ENCODE measurements at places on chromosomes 3 and 15.

DNA sequence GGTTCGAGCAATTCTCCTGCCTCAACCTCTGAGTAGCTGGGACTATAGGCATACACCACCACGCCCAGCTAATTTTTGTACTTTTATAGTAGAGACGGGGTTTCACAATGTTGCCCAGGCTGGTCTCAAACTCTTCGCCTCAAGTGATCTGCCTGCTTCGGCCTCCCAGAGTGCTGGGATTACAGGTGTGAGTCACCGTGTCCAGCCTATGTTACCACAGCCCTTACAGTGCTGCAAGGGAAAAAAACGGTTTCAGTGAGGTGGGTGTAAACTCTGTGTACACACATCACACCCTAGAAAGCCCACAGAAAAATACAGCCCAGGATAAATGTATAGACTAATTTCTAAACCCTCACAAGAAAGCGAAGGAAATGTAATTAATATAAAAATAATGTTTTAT, 103.5 kb upstream of the AKAP13 start:
- DNase-seq = no peak

DNA sequence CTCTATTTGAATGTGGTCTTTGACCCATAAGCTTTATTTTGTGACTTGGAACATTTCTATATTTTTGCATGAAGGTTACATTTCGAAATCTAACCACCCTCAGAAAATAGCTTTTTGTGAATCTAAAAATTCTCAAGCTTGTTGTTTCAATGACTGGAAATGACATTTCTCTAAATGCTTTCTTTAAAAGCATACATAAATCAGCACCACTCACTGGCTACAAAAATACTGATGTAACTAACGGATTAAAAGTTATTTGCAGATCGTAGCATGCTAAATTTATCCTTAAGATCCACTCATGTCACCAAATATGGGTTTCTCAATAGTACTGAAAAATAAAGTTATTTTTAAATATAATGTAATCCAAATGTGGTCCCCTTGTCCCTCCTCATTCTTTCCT, 55.2 kb upstream of the ACAN start:
- no peak for DNase-seq

- DNase-seq = no peak
Measured at GRCh38 chr15:87416591-87417257, 839.8 kb downstream of the NTRK3 start.

DNA sequence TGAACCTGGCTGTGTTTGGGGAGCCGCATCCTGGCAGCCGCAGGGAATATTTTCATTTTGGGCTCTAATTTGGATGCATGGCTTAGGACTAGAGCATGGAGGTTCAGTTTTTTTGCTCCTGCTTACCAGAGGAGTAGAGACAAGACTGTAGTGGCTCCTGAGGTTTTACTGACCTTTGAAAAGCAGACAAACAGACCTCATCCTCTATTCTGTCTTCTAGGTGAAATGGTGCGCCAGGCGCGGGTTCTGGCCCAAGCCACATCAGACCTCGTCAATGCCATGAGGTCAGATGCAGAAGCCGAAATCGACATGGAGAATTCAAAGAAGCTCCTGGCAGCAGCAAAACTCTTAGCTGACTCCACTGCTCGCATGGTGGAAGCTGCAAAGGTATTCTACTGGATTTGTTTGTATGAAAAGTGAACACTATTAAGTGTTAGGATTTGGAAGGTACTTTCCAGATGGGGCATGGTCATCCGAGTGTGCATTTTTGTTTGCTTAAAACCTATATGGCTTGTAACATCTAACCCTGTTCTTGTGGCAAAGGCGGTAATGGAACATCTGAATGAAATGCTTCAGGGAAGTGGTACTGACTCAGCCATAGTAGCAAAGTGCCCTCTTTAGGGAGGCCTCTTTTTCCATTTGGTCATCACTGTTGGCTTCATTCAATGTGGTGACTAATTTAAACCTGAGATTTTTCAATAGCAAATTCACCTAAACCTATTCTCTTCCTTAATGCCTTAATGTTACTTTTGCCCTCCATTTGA, 330.7 kb upstream of the TPM1 start:
- DNase-seq = peak; percentile 1

DNA sequence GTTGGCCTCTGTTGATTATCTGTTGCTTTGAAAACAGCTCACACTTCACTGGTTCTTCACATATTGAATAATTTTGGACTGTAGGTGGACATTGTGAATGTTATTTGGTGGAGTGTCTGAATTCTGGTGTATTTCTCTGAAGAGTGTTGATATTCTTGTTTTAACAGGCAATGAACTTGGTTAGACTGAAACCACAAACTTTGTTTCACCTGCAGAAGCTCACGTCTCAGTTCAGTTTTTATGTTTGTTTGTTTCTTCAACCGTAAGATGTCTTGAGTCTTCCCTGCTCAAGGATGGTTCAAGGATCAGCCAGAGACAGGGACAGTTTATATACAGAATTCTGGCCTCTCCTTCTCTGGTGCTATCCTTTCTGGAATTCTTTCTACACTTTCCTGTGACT, 43.6 kb downstream of the C3orf20 start:
- DNase-seq = peak; percentile 37

GRCh38 chr3:4517093-4517492, 23.9 kb downstream of the ITPR1 start:
- no peak for DNase-seq

- no peak for DNase-seq
Measured at GRCh38 chr3:148723631-148724030, 25.9 kb downstream of the AGTR1 start.

- DNase-seq = no peak
Measured at GRCh38 chr15:94844538-94845389, 613.4 kb downstream of the MCTP2 start.

Measured in GM12878 (cell line).